ENCODE measurements at places on chromosomes 12 and 14.

DNA sequence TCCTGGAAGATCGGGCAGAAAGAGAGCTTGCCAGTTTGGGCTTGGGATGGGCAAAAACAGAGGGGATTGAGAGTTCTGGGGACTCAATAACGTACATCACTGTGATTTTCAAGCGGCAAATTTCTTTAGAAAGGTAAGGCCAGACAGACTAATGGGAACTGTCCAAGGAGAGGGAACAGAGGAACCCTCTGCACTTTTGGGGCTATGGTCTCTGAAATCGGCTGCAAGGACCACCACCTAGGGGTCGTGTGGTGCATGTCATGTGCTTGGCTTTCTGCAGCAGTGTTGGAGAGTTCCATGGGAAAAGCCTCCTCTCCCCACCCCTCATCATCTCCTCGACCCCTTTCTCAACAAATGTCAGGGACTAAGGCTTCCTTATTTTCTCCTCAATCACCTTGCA is 79.6 kb downstream of the PPM1A start:
- no peak for DNase-seq

DNA sequence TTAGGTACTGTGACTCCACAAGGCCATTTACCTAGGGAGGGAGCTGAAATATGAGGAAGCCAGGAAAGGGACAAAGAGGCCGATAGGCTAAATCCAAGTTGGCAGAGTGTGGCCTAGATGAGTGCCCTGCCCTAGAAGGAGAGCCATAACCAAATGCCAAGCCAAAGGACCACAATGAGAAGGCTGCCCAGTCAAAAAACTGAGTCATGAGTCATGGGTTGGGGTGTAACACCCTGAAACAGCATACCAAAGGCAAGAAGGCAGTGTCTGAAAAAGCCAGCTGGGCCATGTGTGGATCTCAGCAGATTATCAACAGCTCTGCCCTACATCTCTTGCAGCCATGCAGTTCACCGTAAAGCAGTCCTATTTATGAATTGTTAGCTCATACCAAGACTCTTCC is 171.7 kb downstream of the PHLDA1 start:
- DNase-seq = no peak

- DNase-seq = no peak
Measured at GRCh38 chr14:36805131-36805559, 143.5 kb downstream of the PAX9 start.

GRCh38 chr12:127773520-127773919 is 493.4 kb upstream of the TMEM132C start:
- no peak for DNase-seq

GRCh38 chr14:75165586-75166391 is 10.6 kb downstream of the TMED10 start:
- DNase-seq = no peak

DNA sequence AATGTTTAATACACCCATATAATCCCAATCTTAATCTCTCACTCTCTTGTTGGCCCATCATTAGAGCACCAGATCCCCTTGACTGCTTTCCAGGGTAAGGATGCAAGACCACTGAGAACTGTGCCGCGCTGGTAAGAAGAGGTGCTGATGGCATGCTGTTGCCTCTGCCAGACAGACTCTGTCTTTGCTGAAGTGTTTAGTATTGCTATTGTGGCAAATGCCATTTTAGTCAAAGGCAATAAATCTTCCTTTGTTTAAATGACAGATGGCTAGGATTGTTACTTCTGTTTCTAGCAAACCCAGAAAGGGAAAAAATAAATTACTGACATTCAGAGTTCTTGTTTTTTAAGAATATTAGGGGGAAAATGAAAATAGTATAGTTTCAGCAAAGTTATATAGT is 152.3 kb downstream of the MON2 start:
- DNase-seq = no peak

DNA sequence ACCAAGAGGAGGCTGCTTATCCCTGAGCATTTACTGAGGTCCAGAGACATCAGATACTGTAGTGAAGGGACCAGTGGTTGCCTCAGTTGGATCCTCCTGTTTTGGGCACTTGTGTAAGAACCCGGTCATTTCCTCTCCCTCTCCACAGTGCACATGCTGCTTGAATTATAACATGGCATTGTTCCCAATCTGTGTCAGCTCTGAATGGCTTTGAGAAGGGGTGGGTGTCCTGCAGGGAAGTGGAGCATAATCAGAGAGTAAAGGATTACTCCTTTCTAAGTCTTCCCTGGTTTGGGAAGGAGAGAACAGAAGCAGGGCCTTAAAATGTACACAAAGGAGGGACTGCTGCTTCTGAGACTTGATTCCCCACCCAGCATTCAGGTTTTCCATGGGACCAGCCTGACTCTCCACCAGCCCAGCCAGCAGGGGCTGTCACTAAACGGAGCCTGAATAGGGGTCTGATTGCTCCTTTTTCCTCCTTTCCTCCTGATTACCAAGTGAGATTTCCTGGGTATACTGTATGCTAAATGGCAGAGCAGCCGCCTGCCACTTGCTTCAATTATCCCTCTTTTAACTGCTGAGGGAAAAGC is 78.4 kb downstream of the NRXN3 start:
- DNase-seq = no peak

- DNase-seq = peak; percentile 88
Measured at GRCh38 chr12:120231316-120232011, 30.6 kb upstream of the RPLP0 start.

DNA sequence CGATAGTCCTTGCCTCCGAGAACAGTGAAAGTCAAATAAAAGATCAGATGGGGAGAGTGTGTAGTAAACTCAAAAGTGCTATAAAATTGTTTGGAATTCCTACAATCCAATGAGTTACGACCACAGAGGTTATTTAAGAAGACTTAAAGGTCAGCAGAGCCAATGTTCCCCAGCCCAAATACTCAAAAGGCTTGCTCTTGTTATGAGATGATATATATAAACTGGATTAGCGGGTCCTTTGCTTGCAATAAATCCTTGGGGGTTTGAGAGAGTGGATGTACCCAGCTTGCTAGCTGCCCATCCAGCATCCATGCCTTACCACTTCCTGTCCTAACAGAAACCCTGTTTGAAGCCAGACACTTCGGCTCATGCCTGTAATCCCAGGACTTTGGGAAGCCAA is 29.0 kb upstream of the MED13L start:
- DNase-seq = no peak

GRCh38 chr12:112615196-112615595 is 176.4 kb upstream of the RPH3A start:
- no peak for DNase-seq

DNA sequence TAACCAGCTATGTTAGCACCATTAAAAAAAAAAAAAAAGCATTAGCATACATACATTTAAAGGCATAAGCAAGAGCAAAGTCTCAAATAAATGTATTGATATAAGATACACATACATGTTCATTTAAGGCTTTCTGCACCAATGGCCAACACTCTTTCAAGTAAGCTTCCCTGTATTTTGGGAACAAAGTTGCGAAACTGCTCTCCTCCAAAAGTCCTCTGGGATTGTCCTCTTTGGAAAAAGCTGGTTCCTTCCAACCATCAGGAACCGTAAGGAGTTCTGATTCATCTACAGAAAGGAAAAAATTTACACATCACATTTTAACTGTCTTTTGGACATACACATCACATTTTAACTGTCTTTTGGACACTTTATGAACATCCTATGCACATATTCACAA is 3.2 kb downstream of the KRR1 start:
- DNase-seq = no peak

- no peak for DNase-seq
Measured at GRCh38 chr14:85010186-85010585, 519.8 kb upstream of the FLRT2 start.

DNA sequence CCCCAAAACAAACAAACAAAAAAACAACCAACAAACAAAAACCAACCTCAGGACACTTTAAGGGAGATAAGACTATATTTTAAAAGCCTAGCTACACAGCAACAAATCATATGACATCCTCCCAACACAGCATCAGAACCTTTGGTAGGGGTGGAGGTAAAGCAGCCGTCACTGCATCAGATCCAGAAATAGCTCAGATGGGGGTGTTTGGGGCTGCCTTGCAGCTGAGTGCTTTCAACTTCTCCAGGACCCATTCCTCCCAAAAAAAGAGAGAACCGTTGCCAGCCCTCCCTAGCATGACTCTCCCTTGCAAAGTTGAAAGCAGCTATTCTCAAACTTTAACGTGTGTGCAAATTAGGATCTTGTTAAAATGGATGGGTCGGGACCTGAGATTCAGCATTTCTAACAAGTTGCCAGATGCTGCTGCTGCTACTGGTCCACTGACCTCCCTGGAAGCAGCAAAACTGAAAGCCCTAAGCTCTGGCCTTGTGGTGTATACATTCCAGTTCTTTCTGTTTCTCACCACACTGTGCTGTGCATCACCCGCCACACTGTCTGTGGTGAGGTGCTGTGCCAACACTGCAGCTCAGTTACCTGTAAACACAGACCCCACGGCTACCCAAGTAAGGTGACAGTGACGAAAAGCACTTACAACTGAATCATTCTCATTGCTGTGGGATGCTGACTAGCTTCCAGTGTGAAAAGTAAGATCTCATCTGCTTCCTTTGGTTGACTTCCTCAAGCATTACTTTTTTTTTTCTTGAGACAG is 54.0 kb downstream of the SLC38A1 start:
- DNase-seq = peak; percentile 86

DNA sequence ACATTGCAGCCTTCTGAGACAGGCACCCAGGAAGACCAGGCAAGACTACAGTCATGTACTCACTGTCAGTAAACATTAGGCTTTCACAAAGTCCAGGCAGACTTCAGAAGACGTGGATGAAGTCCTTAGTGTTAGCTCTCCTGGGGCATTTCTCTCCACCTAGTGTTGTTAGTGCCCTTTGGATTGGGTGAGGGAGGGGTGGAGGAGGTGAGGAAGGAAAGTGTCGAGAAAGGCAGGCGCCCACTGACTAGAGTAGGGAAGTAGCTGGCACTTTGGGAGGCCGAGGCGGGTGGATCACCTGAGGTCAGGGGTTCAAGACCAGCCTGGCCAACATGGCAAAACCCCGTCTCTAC is 20.2 kb downstream of the TMEM229B start:
- no peak for DNase-seq

GRCh38 chr14:53190938-53191337 is 37.8 kb upstream of the DDHD1 start:
- DNase-seq = no peak

- peak; percentile 39 for DNase-seq
Measured at GRCh38 chr12:123085730-123086487, 65.0 kb downstream of the PITPNM2 start.

DNA sequence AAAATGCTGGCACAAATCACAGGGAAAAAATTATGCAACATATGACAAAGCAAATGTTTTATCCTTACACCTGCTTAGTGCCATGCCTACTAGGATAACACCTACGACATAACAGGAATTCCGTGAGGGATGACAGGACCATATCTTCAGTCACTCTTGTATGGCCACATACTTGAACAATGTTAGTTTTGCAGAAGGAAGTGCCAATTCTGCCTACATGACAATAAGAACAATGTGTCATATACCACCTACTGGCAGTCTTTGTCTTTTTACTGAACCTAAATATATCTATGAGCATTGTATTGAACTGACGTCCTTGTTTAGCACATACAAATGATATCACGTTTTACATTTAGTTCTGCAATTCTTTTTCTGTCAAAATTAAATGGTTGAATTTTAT is 234.0 kb downstream of the ADAMTS20 start:
- DNase-seq = no peak

DNA sequence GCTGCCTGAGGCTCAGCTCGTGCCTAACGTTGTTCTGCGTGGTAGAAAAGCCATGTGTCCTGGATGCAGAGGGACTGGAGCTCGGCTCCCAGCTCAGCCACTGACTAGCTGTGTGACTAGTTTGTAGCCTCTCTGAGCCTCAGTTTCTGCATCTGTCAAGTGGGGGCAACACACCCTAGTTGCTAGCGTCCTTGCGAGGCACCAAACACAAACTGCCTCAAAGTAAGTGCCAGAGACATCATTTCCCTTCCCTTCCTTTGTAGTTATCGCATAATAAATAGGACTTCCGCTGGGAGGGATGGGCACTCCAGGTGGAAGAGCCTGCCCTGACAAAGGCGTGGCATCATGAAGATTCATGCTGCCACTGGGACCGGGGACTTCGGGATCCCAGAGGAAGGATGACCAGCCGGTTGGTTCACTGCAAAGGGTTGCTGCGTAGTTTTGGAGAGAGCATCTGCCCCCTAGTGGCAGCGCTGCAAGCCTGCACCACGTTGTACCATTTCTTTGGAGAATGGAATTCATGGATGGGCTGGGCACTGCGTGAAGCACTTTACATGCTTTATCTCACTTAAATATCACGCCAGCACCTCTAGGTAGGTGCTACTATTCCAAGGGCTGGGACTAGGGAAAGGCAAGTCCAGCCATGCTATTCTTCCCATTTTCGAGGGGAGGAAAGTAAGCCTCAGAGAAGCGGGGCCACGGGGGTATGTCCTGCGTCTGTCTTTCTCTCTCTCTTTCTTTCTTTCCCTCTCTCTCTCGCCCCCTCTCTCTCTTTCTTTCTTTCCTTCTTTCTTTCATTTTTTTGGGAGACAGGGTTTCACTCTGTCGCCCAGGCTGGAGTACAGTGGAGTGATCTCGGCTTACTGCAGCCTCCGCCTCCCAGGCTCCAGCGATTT is 4.6 kb downstream of the CCDC197 start:
- DNase-seq = peak; percentile 70

GRCh38 chr14:72736786-72737559 is 156.9 kb downstream of the DPF3 start:
- DNase-seq = no peak

DNA sequence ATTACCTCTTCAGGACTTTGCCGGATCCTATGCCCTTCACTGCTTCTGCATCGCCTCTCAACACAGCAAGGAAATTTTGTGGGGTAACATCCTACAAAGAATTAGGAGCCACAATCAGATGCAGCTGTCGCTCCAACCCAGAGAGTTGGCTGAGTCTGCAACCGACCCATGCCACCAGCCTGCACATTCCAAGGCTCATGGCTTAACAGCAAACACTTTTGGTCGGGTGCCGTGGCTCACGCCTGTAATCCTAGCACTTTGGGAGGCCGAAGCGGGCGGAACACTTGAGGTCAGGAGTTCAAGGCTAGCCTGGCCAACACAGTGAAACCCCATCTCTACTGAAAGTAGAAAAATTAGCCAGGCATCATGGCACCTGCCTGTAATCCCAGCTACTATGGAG is 32.3 kb downstream of the LGMN start:
- no peak for DNase-seq

DNA sequence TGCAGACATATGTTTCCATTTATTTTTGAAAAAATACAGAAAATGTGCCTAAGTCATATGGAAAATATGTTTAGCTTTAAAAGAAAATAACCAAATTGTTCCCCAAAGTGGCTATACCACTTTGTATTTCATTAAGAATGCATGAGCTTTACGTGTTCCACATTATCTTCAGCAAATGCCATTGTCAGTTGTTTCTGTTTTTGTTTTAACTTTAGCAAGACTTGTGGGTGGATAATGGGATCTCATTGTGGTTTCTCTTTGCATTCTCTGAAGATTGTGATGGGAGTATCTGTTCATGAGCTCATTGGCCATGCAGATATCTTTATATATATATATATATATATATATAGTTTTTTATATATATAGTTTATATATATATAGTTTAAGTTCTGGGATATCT is 181.5 kb downstream of the CCER1 start:
- DNase-seq = no peak

- no peak for DNase-seq
Measured at GRCh38 chr14:37869633-37870032, 274.2 kb downstream of the TTC6 start.

- no peak for DNase-seq
Measured at GRCh38 chr12:27101290-27101689, 18.9 kb upstream of the C12orf71 start.
